ENCODE measurements at places on chromosomes 12 and 14.

GRCh38 chr14:54599966-54600716 lies 33.2 kb downstream of the SAMD4A start:
- peak; percentile 20 for DNase-seq

DNA sequence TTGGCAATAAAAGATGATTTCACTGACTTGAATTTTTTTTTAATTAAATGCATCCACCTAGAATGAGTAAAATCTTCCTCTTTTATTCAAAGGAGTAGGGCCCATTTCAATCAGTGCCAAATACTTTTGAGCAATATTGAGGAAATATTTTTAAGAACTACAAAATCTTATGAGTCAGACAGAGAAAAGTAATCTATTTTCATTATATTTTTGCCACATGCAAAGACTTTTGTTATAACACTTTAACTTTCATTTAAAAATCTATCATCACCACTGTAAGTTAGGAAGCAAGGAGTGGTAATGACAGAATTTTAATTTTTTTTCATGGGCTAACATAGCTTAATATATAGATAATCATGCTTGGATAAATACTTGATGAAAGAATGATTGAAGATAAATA lies 345.2 kb upstream of the KITLG start:
- DNase-seq = no peak

DNA sequence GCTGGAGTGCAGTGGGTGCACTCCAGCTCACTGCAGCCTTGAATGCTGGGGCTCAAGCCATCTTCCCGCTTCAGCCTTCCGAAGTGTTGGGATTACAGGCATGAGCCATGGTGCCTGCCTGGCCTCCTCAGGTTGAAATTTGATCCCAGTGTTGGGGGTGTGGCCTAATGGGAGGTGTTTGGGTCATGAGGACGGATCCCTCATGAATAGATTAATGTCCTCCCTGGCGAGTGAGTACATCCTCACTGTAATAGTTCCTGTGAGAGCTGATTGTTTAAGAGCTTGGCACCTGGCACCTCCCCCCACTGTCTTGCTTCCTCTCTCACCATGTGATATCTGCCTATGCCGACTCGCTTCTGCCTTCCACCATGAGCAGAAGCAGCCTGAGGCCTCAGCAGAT lies 84.7 kb downstream of the TSPAN9 start:
- DNase-seq = peak; percentile 50

DNA sequence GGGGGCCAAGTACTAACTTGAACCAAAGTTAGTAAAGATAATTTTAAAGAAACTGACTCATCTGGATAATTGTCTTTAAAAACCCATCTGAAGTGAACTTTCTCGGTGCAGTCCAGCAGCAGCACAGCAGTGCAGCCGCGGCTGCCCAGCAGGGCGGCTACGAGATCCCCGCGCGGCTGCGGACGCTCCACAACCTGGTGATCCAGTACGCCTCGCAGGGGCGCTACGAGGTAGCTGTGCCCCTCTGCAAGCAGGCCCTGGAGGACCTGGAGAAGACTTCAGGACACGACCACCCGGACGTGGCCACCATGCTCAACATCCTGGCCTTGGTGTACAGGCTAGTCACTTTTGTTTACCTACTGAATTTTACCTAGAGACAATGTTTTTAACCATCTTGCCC lies 33.6 kb downstream of the KLC1 start:
- DNase-seq = no peak

DNA sequence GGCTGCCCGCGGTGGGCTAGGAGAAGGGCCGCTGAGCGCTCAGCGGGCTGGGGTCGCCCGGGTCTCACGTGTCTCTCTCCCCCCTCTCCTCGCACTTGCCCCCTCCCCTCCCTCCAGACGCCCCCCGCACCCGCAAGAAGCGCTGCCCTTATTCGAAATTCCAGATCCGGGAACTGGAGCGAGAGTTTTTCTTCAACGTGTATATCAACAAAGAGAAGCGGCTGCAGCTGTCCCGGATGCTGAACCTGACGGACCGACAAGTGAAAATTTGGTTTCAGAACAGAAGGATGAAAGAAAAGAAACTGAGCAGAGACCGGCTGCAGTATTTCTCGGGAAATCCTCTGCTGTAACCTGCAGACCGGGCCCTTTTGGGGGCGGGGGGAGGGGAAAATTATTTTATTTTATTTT lies 314 bp upstream of the HOTAIR start:
- no peak for DNase-seq

DNA sequence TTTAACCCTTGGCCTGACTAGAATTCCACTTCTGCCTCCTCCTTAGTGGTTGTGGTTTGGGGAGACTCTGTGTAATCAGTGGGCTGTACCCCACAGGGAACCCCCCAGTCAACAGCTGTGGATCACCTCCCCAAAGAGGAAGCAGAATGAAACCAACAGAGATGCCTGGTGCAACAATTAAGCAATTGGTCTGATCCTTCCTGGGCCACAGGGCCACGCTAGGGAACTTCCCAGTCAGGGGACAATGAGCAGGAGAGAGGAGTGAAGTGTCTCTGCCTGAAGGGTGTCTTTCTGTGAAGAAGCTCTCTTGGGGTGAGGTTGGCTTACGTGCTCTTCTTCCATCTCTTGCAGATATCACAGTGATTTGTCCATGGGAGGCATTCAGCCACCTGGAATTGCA lies 8.2 kb downstream of the PDE6H start:
- DNase-seq = no peak

- DNase-seq = no peak
Observed at GRCh38 chr12:75842090-75842489, 189.5 kb downstream of the PHLDA1 start.

DNA sequence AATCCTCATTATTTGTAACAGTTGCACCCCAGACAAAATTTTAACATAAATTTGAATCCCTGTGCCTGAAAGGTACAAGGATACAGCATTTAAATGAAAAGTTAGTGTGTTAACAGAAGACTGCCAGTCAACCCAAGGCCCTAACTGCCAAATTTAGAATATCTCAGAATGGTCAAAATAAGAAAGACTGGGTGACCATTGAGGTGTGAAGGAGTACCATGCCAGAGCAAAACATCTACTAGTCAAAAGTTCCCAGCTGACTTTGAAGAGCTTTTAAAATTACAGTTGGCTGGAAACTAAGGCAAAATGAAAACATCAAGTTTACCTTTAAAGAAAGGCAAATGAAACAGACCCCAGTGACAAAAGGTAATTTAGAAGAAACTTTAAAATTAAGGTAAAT lies 18.4 kb downstream of the SAV1 start:
- DNase-seq = no peak

- no peak for DNase-seq
Observed at GRCh38 chr14:23481979-23482822, 12.7 kb downstream of the NGDN start.

- DNase-seq = no peak
Observed at GRCh38 chr12:123763093-123763492, 992 bp downstream of the DNAH10 start.

- no peak for DNase-seq
Observed at GRCh38 chr14:68380329-68380741, 412.5 kb downstream of the ZFP36L1 start.

- no peak for DNase-seq
Observed at GRCh38 chr12:132146098-132146497, 1.8 kb downstream of the NOC4L start.

DNA sequence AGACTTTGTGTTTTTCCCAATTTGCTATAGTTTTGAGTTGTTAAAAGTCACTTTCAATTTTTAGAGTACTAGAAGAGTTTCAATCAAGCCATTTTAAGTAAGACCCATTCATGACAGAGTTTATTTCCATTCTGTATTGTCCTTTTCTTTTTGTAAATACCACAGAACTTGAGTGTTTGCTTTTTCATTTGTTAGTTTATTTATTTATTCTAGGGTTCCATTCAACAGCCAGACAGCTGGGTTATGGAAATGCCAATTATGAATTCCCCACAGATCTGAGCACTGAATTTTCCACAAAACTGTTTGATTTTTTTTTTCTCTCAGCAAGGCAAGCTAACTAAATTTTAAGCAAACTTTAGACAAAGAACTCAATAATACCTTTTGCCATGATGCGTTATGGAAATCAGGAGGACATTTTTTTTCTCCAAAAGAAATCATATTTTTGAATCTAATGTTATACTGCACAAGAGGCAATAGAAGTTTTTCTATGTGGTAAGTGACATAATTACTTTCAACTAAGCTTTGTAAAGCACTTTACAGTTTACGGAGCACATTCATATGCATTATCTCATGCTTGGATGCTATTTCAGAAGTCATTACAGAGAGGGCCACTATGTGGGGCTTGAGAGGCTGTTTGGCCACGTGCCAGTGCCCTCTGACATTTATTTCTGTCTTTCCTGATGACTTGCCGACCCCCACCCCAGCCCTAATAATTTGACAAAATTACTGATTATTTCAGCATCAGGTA lies 181.5 kb downstream of the VRK1 start:
- DNase-seq = no peak

DNA sequence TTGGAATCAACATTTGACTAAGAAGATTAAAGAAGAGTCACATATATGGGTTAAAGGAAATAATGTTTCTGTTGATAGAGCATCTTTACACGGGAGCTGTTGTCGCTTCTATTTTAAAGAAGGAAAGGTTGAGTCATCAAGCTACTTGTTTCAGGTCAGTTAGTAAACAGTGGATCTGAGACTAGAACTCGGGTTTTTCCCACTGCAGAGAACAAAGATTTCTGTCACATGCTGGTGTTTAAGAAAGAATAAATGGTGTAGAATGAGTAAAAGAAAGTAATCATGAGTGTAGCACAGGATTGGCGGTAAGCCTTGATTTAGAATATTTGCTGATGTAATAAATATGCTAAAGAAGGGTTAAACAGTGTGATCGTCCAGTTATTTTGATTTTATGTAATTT lies 455.5 kb downstream of the AEBP2 start:
- DNase-seq = peak; percentile 56

GRCh38 chr12:53599579-53599978 lies 26.6 kb downstream of the ATF7 start:
- DNase-seq = no peak

- DNase-seq = no peak
Observed at GRCh38 chr12:46046436-46046835, 56.1 kb upstream of the SCAF11 start.

DNA sequence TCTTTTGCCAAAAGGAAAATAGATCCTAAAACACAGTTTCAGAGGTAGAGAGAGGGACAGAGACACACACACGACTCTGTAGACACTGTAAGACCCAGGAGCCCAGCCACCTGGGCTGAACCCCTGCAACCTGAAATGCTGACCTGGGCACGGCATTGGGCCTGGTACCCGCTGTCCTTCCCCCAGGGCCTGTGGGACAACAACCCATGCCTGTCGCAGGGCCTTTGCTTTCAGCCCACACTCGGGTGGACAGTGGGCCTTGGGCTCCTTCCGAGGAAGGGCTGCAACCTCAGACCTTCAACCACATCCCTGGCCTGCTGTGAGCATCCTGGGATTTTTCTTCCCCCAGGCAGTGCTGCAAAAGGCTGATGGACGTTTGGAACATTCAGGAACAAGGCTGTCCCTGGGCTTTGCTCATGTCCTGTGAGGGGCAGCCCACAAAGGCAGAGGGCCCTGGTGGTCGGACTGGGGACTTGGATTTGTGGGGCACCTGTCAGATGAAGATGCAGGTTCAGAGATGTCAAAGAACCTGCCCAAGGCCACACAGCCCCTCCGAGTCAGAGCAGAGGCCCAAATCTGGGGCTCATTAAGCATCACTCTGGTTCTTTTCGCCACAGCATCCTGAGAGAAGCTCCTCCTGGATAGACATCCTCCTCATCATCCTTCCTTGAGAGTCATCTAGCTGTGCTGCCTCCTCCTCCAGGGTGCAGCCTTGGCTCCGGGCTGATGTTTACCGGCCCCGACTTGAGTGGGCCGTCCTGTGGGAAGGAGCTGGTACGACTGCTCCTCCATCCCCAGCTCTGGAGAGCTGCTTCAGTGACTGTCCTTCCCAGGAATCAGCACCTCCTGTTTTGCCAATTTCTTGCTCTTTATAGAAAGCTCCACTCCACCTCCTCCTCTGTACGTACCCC lies 32.7 kb downstream of the CCDC92 start:
- no peak for DNase-seq

- DNase-seq = no peak
Observed at GRCh38 chr12:52870361-52871290, 21.8 kb upstream of the KRT78 start.

DNA sequence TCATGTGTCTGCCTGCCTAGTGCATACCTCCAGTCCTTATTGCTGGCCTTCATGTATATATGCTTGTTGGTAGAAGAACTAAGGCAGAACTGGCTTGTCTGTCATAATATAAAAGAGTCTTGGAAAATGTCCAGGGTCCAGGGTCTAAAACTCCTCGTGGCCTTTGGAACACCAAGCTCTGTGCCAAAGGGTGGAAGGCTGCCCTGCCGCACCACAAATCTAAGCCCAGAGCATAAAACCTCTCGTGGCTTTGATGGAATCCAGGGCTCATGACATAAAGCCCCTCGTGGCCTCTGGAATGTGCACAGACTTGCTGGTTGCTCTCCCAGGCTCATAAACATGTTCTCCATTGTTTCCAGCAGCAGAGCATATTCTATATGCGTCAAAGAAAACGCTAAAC lies 107.9 kb downstream of the BBS10 start:
- peak; percentile 21 for DNase-seq

- DNase-seq = no peak
Observed at GRCh38 chr14:61351477-61351876, 30.1 kb downstream of the PRKCH start.

GRCh38 chr14:85562630-85563029 lies 32.7 kb downstream of the FLRT2 start:
- DNase-seq = no peak

- DNase-seq = no peak
Observed at GRCh38 chr12:120797677-120798642, 72.3 kb downstream of the ACADS start.

DNA sequence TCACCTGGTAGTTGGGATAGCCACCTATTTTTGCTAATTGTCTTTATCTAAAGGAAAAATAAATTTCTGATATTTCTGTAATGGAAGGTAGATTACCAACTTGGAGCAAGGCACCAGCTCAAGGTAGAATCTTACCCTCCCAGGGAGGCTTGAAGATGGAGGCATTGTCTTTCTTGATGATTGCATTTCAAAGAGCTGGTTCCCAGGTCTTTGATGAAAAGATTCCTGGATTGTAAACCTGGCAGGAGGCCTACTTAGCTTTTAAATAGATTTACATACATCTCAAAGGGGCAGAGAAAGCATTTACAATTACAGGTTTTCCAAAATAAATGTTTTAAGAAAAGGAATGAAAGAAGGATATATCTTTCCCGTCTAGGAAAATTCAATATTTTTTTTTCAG lies 729.2 kb downstream of the LRFN5 start:
- DNase-seq = no peak

DNA sequence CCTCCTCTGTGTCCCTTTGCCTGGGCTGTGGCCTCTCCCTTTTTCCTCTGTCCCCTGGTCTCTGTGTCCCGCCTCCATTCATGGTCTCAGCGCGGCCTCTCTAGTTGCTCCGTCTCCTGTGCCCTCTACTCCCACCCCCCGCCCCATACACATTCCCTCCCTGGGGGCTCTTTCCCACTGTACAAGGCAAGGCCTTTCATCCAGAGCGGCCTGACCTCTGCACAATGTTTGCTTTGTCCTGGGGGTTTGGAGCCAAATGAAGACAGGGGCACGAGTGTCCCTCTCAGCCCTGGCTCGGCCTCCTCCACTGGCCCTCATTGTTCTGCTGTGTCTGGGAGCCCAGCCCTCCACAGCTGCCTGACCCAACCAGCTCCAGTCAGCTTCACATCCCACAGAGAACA lies 678.6 kb downstream of the BCL11B start:
- no peak for DNase-seq

- DNase-seq = no peak
Observed at GRCh38 chr12:123816896-123817537, 54.9 kb downstream of the DNAH10 start.

GRCh38 chr12:119198440-119198839 lies 19.7 kb downstream of the HSPB8 start:
- DNase-seq = no peak

Data from amniotic epithelial cell (primary cell).